Urinary bladder (tissue), 4 donors: ENCODE measurements at places on chromosomes 1 and 21. TPM values are rescaled to one million over a fixed set of nuclear protein-coding genes. Genes with fewer than 3 reads are reported as not detected.

Gene S100A5
- 0.42 TPM for polyA plus RNA-seq

GRCh38 chr1:205421798-205422197 is at the start of gene LEMD1:
TSS of gene LEMD1 (minus strand) at chr1:205422056. CDS start at chr1:205420536, 1,520 bp downstream.
- no peak for DNase-seq

Gene ZNF692
- 40.8 TPM for polyA plus RNA-seq

DNA sequence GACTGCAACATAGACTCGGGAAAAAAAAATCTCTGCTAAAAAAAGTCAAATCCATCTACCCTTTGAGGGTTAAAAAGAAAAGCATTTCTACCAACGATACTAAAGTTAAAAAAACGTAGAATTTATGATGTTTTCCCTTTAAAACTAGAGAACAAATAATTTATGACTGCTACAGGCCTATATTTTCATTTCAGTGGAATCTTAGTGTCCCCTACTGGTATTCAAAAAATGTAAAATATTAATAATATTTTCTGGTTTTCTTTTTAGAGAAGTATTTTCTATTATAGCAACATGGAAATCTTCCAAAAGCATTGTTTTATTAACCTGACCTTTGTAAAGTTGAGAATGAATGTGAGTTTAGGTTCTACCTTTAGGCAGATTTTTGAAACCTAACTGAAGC is 1582.2 kb downstream of the MRPL39 start:
- DNase-seq: no peak
